ENCODE measurements at places on chromosomes 13 and 19. TPM values are rescaled to one million over a fixed set of nuclear protein-coding genes. Genes with fewer than 3 reads are reported as not detected.

DNA sequence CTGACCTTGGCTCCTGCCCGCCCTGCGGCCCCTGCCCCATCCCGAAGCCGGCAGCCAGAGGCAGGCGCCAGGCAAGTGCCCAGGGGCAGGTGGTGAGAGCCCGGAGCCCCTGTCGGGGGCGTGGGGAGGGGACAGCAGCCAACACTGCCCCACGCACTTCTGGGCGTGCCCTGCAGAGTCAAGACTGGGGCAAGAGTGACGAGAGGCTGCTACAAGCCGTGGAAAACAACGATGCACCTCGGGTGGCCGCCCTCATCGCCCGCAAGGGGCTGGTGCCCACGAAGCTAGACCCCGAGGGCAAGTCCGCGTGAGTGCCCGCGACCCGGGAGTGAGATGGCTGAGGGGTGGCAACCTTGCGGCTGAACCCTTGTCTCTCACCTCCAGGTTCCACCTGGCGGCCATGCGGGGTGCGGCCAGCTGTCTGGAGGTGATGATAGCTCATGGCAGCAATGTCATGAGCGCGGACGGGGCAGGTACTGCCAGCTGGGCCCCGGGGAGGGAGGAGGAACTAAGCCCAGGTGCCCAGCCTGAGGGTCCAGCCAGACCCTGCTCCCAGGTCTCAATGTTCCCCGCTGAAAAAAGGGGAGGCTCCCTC is 17.3 kb downstream of the ANKRD24 start:
- no peak for DNase-seq

DNA sequence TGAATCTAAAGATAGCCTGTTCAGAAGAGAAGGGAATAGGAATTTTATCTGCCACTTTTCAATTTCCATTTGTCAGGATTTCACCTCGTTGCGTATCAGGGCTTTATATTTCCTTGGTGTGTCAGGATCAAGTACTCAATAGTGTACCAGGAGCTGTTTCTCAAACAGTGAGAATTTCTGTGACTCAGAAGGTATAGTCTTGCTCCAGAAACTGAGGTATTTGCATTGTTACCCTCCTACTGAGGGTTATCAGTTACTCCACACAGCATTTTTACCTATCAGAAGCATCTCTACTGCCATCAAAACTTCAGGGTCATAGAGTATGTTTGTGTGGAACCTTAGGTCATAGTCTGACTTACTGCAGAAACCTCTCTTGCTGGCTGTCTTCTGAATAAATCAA is 271.7 kb upstream of the EDNRB start:
- no peak for DNase-seq

DNA sequence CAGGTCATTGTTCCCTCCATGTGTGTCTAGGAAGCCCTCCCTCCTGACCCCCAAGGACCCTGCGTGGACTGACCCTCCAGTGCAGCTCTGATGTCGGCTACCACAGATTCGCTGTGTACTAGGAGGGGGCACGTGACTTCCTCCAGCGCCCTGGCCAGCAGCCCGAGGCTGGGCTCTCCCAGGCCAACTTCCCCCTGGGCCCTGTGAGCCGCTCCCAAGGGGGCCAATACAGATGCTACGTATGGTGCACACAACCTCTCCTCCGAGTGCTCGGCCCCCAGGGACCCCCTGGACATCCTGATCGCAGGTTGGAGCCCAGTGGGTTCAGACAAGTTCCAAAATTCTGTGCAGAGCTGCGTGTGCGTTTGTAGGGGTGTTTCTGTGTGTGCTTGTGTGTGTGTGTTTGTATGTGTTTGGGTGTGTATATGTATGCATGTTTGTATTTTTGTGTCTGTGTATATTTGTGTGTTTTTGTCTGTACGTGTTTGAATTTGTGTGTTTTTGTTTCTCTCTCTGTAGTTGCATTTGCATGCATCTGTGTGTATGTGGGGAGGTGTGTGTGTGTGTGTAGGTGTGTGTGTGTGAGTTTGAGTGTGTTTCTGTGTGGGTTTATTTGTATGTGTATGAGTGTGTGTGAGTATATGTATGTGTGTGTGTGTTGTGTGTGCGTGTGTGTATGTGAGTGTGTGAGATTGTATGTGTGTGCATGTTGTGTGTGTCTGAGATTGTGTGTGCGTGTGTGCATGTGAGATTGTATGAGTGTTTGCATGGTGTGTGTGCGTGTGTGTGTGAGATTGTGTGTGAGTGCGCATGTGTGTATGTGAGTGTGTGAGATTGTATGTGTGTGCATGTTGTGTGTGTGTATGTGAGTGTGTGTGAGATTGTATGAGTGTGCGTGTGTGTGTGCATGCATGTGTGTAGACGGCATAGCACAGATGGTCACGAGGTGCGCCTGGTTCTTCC is 21.4 kb upstream of the LILRA2 start:
- no peak for DNase-seq

The AMER2 gene
- total RNA-seq = not detected

GRCh38 chr13:49116873-49117272 is 103.3 kb upstream of the MLNR start:
- DNase-seq = no peak

DNA sequence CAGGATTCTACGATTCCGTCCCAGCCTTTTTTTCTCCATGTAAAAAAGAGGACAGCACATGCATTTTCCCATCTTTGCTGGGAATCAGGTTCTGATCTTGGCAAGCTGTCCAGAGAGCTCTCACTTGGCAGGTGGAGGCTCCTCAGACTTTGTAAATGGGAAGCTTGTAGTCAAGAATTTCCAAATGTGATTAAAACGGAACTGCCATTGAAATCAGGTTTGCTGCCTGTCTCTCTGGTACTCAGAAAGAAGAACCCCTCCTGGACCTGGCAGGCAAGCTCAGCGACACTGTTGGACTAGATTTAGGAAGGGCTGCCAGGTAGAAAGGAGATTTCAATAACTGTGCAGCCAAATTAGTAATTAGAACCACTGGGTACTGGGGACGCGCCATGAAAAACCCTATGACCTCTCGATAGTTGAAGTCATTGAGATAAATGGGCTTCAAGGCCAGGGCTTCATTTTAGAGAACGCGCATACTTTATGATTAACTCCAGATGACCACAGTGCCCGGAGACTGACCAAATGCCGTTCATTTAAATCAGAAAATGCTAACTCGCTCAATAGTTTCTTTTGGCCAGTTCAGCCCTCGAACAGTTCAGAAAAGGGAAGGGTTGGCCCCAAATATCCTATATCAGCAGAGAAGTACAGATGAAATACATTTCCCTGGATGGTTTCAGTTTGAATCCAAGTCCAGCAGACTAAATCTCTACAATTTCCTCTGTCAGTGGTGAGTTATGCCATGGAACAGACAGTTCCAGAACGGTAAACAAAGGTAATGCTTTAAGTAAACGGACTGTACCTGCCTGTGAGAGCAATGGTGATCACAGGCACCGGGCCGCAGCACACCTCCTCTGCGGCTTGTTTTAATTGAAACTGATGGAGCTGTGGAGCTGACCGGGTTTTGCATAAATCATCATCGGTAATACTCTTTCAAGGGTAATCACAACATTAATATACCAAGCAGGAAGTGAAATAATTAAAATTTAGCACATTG is 517.4 kb downstream of the RFC3 start:
- DNase-seq = no peak
